ENCODE measurements at places on chromosomes 3 and 15.

DNA sequence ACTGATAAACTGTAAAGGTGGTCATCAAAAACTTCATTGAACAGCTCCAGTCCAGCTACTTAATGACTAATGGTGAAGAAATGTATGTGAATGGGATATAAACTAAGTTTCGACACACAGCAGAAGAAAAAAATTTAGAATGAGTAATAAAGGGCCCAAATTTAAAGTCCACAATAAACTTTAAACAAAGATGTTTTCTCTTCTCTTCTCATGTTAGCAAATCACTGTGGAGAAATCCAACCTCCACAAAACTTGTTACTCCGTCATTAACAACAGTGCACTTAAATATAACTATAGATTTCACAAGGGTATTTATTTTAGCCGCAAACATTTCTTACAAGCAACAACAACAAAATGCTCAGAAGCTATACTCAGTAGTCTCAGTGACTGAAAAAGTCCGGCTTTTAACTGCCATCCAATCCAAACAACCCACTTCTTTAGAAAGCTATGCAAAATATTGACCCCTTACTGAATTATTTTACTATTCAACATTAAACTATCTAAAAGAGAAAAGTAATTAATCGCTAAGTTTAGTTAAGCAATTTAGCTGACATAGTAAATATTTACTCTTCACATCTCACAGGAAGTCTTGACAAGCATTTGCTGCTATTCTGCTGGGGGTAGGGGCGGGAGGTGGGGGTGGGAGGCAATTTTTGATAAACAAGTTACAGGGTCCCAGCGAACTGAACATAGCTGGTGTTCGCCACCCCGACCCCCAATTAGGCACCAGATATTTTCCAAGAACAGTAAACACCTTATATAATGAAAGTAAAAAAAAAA is 2.4 kb downstream of the IGF2BP2 start:
- peak overlapping the region; percentile 94 for H3K4me3 ChIP-seq
- H3K4me1 ChIP-seq = peaks cover 24% of the 10 kb centered on the region
- H3K27ac ChIP-seq = peak overlapping the region; percentile 78
- DNase-seq = no peak

- peak overlapping the region; percentile 7 for H3K27ac ChIP-seq
- peaks cover 51% of the 10 kb centered on the region for H3K4me1 ChIP-seq
- H3K27me3 ChIP-seq = no peaks in the 10 kb centered on the region
- H3K36me3 ChIP-seq = no peaks in the 10 kb centered on the region
Observed at GRCh38 chr3:123781571-123782275, 102.4 kb downstream of the MYLK start.

GRCh38 chr3:141386126-141386488 is 17.8 kb downstream of the ZBTB38 start:
- H3K27ac ChIP-seq = no peak overlapping the region
- no peaks in the 10 kb centered on the region for H3K27me3 ChIP-seq
- H3K36me3 ChIP-seq = peaks cover 65% of the 10 kb centered on the region
- H3K4me3 ChIP-seq = no peak overlapping the region

DNA sequence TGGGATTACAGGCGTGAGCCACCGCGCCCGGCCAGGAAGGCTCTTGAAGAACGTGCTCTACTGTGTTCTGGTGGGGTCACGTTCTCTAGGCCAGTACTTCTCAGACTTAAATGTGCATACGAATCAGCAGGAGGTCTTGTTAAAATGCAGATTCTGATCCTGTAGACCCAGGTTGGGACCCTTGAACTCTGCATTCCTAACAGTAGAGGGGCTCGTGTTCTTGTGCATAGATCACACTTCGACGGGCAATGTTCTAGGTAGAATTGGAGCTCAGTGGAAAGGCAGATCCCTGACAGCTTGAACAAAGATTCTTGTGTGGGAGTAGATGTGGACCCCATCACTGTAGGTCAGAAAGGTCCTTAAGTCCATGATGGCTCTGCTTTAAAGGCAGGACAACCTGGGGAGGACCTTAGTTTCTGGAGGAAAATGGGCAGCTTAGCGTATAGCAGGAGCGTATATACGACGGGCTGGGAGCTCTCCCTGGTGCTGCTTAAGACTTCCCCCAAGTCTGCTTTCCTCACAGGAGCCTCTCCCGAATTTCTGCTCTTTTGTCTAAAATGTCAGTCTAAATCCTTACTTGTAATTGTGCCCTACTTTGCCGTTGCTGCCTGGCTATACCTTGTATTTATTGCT is 16.9 kb upstream of the FAM81A start:
- H3K36me3 ChIP-seq = no peaks in the 10 kb centered on the region

DNA sequence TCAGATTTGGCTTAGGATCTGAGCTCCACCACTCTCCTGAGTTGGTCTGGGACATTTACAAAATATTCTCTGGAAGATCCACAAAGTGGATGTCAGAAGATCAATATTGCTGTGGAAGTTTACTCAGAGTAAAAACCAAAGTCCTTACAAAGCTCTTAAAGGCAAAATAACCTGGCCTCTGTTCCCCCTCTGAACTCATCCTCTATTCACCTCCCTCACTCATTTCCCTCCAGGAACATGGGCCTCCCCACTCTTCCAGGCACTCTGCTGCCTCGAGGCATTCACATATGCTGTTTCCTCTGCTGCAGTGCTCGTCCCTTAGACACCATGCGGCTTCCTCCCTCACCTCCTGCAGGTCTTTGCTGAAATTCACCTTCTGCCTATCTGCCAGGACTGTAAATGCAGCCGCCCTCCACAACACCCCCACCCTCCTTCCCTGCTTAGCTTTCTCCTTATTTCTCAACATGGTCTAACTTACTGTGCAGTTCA is 19.1 kb upstream of the CCDC174 start:
- H3K27me3 ChIP-seq = no peaks in the 10 kb centered on the region
- no peak overlapping the region for H3K4me3 ChIP-seq
- no peak for DNase-seq

DNA sequence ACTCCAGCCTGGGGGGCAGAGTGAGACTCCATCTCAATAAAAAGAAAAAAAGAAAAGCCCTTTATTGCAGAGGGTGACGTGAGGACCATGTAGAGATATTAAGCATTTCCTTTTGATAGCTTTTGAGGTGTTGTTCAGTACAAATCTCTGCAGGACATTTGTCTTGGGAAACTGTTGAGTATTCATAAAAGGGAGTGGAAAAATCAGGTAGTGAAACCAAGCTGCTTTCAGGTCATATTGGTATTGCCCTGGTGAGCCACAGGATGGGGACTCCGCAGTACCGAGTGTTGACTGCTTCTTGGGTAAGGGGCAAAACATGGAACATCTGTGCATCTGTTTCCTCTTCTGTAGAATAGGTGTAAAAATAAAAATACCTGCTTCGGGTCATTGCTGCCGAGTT is 9.9 kb downstream of the ITPR1 start:
- no peaks in the 10 kb centered on the region for H3K27me3 ChIP-seq
- no peaks in the 10 kb centered on the region for H3K36me3 ChIP-seq
- no peaks in the 10 kb centered on the region for H3K4me1 ChIP-seq
